ENCODE measurements at places on chromosomes 4 and X. TPM values are rescaled to one million over a fixed set of nuclear protein-coding genes. Genes with fewer than 3 reads are reported as not detected.

SSX2B gene
- not detected for total RNA-seq

PPARGC1A gene
- not detected for total RNA-seq

CCDC160 gene
- total RNA-seq: 0.12 TPM

TMSB15C gene
- 2.2 TPM for total RNA-seq

PCYT1B gene
- 0.49 TPM for total RNA-seq

FAT1 gene
- not detected for total RNA-seq

SPARCL1 gene
- total RNA-seq: not detected

MAGEA11 gene
- not detected for total RNA-seq

PF4V1 gene
- total RNA-seq: not detected

TLR10 gene
- 0.29 TPM for total RNA-seq

TCP11X2 gene
- not detected for total RNA-seq

TRO gene
- 5.9 TPM for total RNA-seq

MAGEA12 gene
- total RNA-seq: not detected

DTHD1 gene
- total RNA-seq: 0.08 TPM

MAP3K15 gene
- 1.1 TPM for total RNA-seq

HTN1 gene
- not detected for total RNA-seq

GATA1 gene
- total RNA-seq: not detected

P2RY8 gene
- 13.3 TPM for total RNA-seq

CDS1 gene
- total RNA-seq: 0.30 TPM

CT45A7 gene
- not detected for total RNA-seq

TCEANC gene
- 0.84 TPM for total RNA-seq

CXCL6 gene
- not detected for total RNA-seq

CWH43 gene
- not detected for total RNA-seq

FAM9A gene
- total RNA-seq: not detected

DOK7 gene
- total RNA-seq: not detected

TMEM31 gene
- total RNA-seq: not detected

CFAP99 gene
- total RNA-seq: not detected

USP17L29 gene
- total RNA-seq: not detected

SMR3B gene
- not detected for total RNA-seq

Measured in activated naive CD8-positive, alpha-beta T cell treated with anti-CD3 and anti-CD28 coated beads for 36 hours (primary cell).